ENCODE measurements at places on chromosomes 1 and 21. TPM values are rescaled to one million over a fixed set of nuclear protein-coding genes. Genes with fewer than 3 reads are reported as not detected.

CELA3A gene
- not detected for total RNA-seq

EPHX1 gene
- total RNA-seq: 34.6 TPM

OR2T33 gene
- total RNA-seq: not detected

PLK3 gene
- 49.3 TPM for total RNA-seq

USP25 gene
- 63.7 TPM for total RNA-seq

All from vein endothelial cell (primary cell).